ENCODE measurements at places on chromosomes 2 and 18.

DNA sequence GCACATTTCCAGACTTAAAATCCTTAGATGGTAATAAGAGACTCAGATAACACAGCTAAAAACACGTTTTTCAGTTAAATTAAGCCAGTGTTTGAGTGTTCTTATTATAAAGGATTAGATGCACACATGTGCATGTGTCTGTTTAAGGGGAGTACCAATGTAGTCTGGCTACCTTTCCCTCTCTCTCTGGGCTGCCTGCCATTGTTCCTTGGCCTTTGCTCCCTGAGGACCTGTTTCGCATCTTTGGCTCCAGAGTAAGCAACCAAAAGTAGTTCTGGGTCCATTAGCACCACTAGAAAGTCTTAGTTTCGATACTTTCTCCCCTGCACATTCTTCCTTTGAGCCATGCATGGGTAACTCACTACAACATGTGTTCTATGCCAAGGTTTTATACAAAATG, 228.3 kb downstream of the TPGS2 start:
- no peak for DNase-seq

GRCh38 chr2:105877945-105878344, 133.2 kb downstream of the NCK2 start:
- no peak for DNase-seq

- DNase-seq: no peak
Measured at GRCh38 chr2:162197069-162197825, 45.2 kb upstream of the GCG start.

DNA sequence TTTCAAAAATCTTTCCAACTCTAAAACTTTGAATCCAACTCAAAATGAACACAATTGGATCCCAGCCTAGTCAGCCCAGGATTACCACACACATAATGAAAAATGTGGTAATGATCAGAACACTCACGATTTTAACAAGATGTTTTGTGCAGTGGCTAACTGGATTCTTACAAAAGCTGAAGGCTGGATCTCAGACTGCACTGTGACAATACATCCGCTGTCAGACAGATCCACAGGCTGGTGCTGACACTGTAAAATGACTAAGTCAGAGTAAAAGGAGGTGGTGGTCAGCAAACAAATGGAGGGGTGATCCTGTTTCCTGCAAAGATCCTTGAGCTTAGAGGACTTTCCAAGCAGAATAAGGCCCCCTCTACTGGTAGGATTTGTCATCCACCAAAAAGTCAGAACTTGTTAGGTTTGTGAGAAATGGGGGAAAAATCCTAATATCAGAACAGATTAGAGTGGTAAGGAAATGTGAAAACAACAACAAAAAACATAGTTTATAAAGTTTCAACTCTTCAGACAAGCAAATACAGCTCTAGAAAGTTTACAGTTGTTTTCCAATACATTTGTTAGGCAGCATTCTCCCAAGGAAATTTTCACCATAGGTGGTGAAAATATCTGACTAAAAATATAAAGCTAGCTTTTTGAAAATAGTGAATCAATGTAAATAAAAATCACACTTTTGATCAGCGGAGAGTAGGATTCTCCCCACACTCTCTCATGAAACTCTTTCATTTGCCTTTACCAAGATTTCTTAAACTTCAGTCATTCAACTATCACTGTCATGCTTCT, 211.9 kb downstream of the AGPS start:
- DNase-seq: no peak

DNA sequence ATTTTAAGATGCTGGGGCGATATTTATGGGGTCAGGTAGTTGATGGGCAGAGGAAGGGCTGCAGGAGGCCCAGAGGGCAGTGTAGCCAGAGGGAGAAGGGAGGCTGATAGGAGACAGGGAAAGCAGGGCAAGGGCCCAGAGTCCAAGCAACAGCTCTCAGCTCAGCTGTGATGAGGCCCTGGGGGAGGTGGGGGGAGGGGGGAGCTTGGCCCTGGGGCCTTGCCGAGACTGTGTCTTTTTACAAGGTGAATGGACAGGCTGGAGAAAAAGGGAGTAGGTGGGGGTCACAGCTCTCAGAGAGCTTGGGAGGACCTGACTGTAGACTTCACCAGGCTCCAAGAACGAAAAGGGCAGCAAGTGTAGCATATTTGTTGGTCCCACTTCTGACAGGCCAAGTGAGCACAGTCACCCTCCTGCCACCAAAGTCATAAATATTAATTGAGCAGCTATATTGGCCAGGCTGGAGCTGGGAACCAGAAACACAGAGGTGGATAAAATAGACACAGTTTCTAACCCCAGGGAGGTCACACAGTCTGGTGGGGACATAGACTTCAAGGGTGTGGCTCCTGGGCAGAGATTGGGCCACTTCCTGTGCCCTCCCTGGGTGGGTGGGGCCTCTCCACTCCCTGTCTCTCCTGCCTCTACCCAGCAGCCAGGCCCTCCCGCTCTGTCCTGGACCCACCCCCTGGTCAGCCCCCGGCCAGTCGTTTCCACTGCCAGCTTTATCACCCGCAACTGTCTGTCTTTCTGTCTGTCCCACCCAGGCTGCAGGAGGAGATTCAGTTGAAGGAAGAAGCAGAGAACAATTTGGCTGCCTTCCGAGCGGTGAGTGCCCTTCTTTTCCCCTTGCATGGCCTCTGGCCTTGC, 1.4 kb downstream of the DES start:
- DNase-seq: no peak

DNA sequence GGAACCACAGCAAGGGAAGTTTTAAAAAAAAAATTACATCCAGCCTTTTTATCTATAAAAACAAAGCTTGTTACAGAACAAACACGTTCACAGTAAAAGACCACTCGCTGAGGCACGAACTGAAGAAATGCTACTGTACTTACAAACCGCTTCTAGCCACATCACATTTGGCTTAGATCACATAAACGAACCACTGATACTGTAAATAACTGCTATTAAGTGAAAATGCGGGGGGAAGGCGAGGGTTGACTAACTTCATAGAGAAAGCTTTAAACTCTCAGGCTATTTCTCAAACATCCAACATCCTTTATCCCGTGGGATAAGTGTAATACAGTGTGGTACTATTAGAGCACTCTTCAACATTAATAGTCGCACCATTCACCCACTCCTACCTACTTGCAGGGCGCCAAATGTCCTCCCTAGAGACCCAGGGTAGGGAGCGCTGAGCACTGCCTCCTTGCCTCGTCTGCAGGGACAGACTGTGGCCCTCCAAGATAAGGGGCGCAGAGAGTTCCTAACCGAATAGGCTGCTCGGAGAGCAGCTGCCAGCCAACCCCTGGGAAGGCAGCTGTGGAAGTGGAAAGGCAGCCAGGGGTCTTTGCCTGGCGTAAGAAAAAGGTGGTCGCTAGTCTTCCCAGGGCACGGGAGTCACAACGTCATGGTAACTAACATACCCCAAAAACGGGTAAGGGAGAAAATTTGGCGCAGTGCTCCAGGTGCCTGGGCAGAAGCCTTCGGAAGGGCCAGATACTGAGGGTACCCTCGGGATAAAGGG, 854 bp downstream of the GPR155 start:
- no peak for DNase-seq

DNA sequence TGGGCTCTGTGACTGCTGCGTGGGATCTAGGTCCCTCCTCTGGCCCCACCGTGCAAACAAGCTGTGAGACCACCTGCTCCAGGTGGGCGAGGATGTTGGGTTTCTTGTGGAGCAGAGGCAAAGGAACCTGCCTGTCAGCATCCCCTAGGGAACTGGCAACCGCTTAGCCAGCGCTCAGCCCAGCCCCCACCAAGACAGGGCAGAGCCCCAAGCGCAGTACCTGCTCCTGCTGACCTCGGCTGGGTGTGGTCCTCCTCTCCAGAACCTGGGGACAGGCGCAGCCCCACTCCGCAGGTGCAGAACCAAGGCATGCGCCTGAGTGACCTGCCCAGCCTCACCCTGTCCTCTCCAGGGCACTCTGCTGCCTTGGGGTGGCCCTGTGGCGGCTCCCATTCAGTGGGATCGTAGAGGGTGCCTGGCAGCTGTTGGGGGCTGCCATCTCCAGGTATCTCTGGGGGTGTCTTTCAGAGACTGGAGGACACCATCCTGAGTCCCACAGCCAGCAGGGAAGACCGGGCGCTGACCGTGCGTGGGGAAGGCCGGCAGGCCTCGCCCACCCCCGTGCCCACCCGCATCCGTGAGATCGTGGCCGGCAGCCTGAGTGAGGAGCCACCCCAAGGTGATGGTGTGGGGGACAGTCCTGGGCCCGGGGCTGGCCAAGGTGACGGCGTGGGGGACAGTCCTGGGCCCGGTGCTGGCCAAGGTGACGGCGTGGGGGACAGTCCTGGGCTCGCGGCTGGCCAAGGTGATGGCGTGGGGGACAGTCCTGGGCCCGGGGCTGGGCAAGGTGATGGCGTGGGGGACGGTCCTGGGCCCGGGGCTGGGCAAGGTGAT, 12.3 kb downstream of the CROCC2 start:
- no peak for DNase-seq

DNA sequence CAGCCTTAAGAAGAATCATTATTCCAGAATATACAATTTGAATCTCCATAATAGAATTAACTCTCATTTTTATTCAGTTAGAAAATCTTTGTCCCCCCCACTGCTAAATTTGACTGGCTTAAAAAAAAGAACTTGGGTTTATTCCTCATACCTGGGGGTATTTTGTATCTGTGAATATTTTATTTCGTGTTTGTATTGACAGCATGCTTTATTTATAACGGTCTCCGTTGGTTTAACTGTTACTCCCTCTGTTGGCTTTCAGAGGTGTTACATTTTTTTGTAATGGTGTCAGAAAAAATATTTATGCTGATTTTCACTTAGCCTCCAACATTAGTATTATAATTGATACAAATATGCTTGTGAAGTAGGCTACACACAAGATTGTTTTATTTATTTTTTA, 109.1 kb downstream of the HAUS1 start:
- no peak for DNase-seq

GRCh38 chr18:58615140-58616132, 13.5 kb downstream of the ALPK2 start:
- no peak for DNase-seq

DNA sequence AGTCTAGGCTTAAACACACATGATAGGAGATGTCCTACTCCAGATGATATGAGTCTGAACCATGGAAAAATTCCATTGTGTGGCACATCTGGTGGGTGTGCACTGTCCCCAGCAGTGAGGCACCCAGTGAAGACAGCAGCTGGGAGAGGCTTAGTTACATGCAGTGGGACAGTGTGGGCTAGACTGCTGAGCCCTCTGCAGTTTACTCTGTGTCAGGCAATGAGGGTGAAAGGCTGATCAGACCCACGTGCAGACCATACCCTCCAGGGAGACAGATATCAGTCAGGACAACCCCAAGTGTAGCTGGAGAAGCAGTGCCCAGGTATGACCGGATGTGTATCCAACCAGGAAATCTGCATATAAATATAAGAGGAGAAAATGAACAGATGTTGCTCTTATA, 13.4 kb downstream of the IL37 start:
- no peak for DNase-seq

- DNase-seq: no peak
Measured at GRCh38 chr2:236607471-236608187, 38.0 kb downstream of the ACKR3 start.

GRCh38 chr2:27501042-27501441, 4.4 kb downstream of the GCKR start:
- DNase-seq: no peak

GRCh38 chr2:99824758-99825157, 317.6 kb downstream of the AFF3 start:
- no peak for DNase-seq

- no peak for DNase-seq
Measured at GRCh38 chr2:67923696-67924095, 139.1 kb downstream of the C1D start.

DNA sequence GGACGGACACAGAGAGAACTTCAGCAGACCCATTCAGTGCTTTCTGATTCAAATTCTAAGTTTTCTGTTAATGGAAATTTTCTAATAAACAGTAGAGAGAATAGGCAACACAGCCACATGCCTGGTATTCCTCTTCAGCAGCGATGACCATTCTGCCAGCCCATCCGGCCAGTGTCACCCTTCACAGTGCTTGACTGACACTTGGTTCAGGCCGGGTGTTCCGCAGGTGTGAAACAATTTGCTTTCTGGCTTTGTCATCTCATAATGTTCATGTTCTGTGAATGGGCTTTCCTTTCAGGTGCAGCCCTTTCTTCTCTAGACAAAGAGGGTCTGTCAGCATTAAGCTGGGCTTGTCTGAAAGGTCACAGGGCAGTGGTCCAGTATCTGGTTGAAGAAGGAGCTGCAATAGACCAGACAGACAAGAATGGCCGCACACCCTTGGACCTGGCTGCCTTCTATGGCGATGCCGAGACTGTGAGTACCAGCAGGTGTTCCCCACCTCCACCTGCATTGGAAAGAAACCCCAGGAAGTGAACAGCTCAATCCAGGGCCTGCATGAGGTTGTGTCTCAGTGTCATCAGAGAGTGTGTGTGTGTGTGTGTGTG, 67.0 kb downstream of the WDSUB1 start:
- no peak for DNase-seq

DNA sequence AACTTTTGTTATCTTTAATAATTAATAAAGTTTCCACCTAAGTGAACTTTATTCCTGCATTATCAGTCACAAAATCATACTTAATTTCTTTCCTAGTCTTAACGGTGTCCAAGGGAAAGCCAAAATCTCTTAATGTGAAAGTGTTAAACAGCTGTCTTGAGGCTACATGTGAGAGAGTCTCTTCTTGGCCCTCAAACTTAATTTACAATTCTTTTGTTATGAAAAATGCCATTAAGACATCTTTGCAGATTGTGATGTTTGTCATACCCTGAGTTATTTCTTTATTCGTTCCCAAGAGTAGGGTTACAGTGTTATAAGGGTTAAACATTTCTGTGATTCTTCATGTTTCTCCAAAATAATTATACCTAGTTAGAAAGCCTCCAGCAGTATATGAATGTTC, 64.6 kb downstream of the ANKRD12 start:
- DNase-seq: no peak

- no peak for DNase-seq
Measured at GRCh38 chr2:168116448-168116847, 130.9 kb downstream of the STK39 start.

DNA sequence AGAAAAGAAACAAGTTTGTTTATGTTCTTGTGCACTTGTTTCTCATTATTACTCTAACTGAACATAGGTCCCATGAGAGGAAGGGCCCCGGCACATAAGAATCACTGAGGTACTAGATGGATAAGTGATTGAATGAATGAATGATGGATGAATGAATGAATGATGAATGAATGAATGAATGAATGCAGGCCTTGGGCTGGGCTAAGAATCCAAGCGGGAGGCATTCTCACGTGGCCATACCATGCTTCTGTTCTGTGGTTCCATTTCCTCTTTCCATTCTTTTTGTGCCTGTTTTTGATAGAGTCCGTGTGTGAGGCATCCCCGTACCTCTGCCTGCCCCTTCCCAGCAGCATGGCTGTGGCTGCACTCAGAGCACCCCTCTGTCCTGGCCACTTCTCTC, 94.8 kb downstream of the SH3BP4 start:
- no peak for DNase-seq

Data from posterior cingulate gyrus (tissue), 11 donors.